ENCODE measurements at places on chromosomes 5 and 9. TPM values are rescaled to one million over a fixed set of nuclear protein-coding genes. Genes with fewer than 3 reads are reported as not detected.

The PCDHGB5 gene
- total RNA-seq: 13.0 TPM

DNA sequence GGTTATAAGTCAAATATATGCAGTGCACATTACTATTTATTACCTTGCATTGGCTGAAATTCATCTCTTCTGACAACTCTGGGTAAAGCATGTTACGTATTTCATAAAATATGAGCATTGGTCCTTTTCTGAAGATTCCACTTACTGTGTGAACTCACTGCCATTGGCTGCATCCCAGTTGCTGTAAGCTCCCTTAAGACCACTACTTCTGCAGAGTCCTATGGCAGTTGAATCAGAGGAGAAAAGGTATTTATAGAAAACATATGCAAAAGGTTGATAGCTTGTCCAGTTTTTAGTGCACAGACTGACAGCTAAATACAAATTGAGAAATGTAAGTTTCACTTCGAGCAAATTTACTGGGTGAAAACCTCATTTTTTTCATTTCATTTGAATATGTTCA, 394.6 kb upstream of the ARRDC3 start:
- DNase-seq: no peak

- DNase-seq: no peak
These were observed 11.0 kb downstream of the HAVCR1 start for GRCh38 chr5:157047898-157048297.

- DNase-seq: no peak
These were observed 85.5 kb downstream of the YIPF5 start for GRCh38 chr5:144084971-144085370.

- no peak for DNase-seq
These were observed 99.2 kb downstream of the IRX1 start for GRCh38 chr5:3694819-3695218.

- DNase-seq: no peak
These were observed 460.8 kb downstream of the MTRR start for GRCh38 chr5:8329773-8330172.

DNA sequence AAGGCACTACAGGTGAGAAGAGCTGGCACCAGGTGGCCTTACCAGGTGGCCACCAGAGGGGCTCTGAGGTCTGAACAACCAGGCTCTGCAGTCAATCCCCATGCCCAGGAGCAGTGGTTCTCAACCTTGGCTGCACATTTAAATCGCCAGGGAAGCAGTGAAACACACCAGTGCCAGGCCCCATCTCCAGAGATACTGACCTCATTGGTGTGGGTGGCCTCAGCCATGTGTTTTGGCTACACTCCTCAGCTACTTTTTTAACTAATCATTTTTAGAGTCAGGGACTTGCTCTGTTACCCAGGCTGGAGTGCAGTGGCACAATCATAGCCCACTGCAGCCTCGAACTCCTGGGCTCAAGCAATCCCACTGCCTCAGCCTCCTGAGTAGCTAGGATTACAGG, 56.0 kb downstream of the GABBR2 start:
- DNase-seq: no peak

GRCh38 chr9:126619361-126620135, 5.8 kb downstream of the LMX1B start:
- DNase-seq: peak; percentile 14

- DNase-seq: no peak
These were observed 10.6 kb downstream of the SPOCK1 start for GRCh38 chr5:137488516-137488915.

DNA sequence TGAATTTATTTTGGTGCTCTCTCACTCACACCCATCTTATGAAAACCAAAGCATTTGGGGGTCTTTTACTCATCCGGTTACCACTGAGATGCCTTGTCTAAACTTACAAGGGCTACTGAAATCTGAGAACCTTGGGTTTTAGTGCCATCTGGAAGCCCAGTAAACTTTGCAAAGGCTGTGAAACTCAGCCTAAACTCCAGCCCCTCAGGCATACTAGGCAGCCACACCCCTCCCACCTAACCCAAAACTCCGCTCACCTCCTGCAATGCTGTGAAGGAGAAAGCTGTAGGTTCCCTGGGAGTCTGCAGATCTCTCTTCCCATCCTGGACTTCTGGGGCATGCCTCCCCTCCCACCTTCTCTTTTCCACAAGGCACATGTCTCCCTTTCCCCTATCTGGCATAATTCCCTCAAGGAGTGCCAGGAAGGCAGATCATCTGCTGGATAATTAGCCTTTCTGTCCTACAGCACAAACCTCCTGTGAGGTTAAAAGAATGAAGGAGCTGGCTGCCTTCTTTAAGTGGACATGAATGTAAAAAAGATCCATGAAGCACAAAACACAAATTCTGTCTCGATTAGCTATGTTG, 71.5 kb upstream of the ANXA1 start:
- no peak for DNase-seq

DNA sequence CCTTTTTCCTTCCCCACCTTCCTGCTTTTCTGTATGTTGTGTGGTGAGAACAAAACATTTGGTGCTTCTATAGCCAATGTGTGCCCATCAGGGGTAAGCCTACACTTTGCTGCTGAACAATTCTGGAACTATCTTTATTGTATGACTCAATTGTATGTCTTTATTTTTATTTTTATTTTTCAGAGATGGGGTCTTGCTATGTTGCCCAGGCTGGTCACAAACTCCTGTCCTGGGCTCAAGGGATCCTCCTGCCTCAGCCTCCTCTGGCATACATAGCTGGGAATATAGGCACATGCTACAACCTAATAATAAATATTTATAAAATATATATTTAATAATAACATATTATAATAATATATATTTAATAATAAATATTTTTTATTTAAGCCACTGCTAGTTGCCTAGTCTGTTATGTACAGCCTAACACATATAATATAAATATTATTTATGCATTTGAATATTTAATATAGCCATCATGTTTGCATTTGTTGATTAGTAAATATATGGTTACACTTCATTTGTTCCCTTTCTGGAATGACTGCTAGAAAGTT, 11.8 kb upstream of the DMXL1 start:
- DNase-seq: no peak

- DNase-seq: no peak
These were observed 20.3 kb downstream of the FAM81B start for GRCh38 chr5:95411474-95411873.
